ENCODE measurements at places on chromosomes 12 and 14.

- no peak for DNase-seq
Observed at GRCh38 chr14:105500036-105500725, 9.1 kb downstream of the TEDC1 start.

DNA sequence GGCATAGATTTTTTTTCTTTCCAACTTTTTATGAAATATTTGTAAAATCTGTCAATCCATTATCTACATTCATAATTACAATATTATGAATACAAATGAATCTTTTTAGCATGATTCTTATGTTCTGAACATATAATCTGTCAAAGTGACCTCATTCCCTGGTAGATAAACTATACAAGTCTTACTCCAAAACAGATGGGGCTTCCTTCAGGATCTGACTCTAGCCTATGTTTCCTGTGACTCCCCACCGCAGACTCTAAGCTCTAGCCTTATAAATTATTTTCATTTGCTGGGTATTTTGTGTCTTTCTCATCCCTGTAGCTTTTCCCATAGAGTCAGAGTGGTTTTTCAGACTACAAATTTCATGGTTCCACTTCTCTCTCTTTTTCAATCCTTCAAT lies 202.1 kb upstream of the KITLG start:
- DNase-seq = no peak

GRCh38 chr12:104670439-104671408 lies 214.0 kb downstream of the CHST11 start:
- no peak for DNase-seq

DNA sequence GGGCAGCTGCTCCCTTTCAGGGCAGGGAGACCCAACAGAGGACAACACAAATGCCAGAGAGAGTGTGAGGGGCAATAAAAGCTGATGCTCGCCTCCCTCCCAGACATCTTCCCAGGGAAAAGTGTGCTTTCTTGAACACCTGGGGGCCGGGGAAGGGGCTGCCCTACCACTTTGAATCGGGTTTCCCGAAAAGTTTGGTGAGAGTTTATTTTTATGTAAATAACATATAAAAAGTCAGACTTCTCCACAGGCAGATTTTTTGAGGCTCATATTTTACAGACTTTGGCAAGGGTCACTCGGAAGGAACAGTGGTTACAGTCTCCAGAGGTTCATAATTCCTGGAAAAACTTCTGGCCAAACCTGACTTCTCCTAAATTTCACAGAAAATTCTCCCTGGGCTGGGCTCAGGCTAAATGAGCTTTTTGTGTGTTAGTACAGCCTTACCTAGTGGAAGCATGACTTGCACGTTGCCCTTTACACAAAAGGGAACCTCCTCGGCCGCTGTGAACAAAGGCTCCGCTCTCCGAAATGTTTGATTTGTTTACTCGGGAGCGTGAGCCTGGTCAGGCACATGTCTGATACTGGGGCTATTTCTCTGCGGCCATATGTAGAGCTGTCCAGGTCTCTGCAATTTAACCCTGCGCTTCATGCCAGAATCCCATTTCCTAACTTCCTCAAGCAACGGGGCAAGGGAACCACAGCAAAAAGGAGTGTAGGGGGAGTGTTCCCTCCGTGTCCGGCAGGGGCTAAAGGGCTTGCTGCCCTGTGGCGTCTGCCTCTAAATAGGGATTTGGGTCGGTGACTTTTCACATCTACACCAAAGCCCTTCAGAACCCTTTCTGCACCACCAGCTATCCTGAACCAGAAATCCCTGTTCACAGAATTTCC lies 3.4 kb downstream of the RTL1 start:
- peak; percentile 15 for DNase-seq

GRCh38 chr12:124461851-124462623 lies 105.4 kb downstream of the NCOR2 start:
- DNase-seq = no peak

- no peak for DNase-seq
Observed at GRCh38 chr12:113202300-113203075, 17.0 kb downstream of the RITA1 start.

DNA sequence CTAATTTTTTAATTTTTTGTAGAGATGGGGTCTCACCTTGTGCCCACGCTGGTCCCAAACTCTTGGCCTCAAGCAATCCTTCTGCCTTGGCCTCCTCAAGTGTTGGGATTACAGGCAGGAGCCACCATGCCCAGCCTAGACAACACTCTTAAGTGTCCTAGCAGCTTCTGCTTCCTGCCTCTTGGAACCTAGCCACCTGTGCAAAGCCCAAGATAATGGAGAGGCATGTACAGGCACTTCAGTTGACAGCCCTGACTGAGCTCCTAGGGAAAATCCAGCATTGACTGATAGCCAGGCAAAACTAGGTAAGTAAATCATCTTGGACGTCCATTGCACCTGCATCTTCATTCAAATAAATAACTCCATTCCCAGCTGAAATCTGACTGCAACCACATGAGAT lies 15.5 kb downstream of the COX14 start:
- DNase-seq = peak; percentile 7

GRCh38 chr12:111201036-111201435 lies 167.9 kb downstream of the PHETA1 start:
- no peak for DNase-seq

DNA sequence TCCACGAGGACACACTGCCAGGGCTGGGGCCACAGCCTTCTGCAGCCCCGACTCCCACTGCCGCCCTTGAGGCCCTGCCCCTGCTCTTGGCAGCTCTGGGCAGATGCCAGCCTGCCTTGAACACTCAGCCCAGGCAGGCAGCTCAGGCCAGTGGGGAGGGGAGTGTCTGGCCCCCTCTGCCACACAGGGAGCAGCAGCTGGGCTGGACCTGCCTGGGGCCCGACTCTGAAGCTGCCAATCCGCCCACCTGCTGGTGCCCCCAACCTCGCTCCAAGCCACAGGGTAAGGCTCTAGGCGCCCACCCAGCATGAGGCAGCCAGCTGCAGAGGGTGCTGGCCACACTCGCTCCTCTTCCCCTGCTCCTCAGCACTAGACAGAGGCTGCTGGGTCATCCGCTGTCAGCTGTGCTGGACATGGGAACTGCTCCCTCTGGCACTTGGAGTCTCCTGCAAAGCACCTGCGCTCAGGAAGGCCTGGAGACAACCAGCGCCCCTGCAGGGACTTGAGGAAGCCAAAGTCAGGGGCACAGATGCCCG lies 24.6 kb upstream of the NUDT14 start:
- DNase-seq = no peak

DNA sequence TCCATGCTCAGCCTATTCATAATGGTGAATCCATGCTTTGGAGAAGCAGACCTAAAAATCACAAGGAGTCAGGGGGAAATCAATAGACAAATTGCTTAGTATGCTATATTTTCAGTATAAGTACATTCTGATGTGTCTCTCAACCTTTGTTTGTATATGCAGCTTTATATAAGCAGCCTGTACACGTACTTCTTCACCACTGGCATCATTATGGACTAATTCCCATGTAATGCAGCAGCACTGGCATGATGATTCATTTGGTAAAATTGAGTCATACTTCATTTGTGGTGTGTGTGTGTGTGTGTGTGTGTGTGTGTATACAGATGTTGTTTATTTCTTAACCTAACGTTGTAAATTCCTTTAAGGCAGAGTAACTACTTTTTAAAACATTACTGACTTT lies 10.9 kb downstream of the DCP1B start:
- no peak for DNase-seq

DNA sequence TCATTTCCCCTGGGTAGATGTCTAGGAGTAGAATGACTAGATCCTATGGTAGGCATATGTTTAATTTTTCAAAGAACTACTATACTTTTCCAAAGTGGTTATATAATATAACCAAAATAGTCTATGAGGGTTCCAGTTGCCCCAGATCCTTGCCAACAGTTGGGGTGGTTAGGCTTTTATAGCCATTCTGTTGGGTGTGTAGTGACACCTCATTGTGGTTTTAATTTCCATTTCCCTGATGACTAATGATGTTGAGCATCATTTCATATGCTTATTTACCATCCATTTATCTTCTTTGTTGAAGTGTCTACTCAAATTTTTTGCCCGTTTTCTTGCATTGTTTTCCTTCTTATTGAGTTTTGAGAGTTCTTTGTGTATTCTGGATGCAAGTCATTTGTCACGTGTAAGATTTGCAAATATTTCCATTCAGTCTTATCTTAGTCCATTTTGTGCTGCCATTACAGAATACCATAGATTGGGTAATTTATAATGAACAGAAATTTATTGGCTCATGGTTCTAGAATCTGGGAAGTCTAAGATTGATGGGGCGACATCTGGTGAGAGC lies 4.7 kb downstream of the SYNE2 start:
- DNase-seq = no peak

- DNase-seq = no peak
Observed at GRCh38 chr14:49134940-49135339, 451.2 kb downstream of the RPS29 start.

- no peak for DNase-seq
Observed at GRCh38 chr12:110813285-110813684, 33.5 kb upstream of the CCDC63 start.

- no peak for DNase-seq
Observed at GRCh38 chr12:1350934-1351240, 243.5 kb downstream of the FBXL14 start.

DNA sequence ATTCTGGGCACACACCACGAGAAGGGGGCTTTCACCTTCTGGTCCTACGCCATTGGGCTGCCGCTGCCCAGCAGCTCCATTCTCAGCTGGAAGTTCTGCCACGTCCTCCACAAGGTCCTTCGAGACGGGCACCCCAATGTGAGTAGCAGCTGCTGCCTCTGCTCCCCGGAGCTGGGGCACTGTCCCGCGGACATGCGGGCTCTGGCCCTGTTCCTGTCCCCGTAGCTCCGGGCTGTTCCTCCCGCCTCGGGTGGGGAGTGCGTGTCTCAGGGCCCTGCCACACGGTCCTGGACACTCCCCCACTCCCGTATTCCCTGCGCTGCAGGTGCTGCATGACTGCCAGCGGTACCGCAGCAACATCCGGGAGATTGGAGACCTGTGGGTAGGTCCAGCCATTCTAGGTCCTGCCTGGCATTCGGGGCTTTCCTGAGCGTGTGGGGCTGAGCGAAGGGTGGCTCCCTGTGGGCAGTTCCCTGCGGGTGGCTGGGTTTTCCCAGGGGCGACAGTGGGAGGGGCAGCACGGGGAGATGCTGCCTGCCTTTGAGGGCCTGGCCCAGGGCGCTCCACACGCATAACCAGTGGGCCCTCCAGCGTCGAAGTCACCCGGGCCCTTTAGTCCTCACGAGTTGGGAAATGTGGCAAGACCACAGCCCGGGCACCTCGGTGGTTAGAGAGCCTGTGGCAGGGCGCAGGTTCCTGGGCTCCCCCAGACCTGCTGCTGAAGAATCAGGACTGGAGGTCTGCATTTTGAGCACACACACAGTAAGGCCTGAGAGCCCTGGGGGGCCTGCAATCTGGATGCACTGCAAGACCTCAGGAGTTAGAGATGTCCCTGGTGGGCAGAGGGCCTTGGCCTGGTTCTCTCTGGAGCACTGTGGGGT lies 13.5 kb downstream of the HIP1R start:
- no peak for DNase-seq

GRCh38 chr12:48261773-48262172 lies 58.7 kb upstream of the OR10AD1 start:
- no peak for DNase-seq

- no peak for DNase-seq
Observed at GRCh38 chr14:101915871-101916815, 48.2 kb upstream of the DYNC1H1 start.

- no peak for DNase-seq
Observed at GRCh38 chr14:94971750-94972149, 185.6 kb downstream of the DICER1 start.

DNA sequence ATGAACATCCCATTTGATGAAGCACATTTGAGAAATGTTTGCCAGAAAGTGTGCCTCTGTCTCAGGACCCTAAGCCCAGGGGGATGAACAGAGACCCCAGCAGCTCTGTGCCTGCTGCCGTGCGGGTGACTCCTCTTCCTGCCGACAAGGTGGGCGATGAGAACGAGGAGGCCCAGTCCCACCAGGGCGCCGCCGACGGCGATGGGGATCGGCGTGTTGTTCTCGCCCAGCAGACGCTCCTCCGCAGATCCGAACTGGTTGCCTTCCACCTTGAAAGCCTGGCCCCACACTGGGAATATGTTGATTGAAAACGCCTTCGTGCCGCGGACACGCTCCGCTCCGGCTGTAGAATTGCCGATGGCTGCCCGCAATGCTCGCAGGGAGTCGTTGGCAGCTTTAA lies 44.1 kb downstream of the LRTM2 start:
- no peak for DNase-seq

DNA sequence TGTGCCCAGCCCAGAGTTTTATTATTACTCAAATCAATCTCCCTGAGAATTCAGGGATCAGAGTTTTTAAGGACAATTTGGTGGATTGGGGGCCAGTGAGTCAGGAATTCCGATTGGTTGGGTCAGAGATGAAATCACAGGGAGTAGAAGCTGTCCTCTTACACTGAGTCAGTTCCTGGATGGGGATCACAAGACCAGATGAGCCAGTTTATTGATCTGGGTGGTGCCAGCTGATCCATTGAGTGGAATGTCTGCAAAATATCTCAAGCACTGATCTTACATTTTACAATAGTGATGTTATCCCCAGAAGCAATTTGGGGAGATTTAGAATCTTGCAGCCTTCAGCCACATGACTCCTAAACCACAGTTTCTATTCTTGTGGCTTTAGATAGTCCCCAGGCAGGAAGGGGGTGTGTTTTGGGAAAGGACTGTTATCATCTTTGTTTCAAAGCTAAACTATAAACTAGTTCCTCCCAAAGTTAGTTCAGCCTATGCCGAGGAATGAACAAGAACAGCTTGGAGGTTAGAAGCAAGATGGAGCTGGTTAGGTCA lies 89.1 kb upstream of the CNOT2 start:
- DNase-seq = no peak

- peak; percentile 52 for DNase-seq
Observed at GRCh38 chr12:97556302-97556779, 93.7 kb downstream of the RMST start.

DNA sequence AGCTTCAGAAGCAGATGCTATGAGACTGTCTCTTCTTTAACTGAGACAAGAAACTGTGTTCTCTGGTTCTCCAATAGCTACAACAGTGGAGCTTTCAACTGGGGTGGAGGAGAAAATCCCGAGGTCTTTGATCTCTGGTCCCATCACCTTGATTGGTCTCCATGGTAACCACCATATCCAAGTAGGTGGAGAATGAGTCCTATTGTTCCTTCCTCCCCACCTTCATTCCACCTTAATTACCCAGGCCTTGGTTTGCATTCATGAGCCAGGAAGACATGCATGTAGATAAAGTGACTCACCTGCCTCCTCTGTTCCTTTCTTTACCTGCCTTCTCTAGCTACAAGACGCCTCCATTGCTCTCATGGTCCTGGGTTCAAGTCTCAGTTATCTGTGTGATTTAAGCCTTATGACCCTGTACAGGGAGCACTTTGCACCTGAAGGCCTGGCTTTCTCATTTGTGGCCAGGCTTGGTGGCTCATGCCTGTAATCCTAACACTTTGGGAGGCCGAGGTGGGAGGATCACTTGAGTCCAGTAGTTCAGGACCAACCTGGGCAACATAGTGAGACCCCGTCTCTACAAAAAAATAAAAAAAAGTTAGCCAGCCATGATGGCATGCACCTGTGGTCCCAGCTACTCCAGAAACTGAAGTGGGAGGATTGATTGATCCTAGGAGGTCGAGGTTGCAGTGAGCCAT lies 157.7 kb upstream of the TBX3 start:
- DNase-seq = no peak
